Muscle of arm (tissue), 14 donors: ENCODE measurements at places on chromosomes 16 and 17.

DNA sequence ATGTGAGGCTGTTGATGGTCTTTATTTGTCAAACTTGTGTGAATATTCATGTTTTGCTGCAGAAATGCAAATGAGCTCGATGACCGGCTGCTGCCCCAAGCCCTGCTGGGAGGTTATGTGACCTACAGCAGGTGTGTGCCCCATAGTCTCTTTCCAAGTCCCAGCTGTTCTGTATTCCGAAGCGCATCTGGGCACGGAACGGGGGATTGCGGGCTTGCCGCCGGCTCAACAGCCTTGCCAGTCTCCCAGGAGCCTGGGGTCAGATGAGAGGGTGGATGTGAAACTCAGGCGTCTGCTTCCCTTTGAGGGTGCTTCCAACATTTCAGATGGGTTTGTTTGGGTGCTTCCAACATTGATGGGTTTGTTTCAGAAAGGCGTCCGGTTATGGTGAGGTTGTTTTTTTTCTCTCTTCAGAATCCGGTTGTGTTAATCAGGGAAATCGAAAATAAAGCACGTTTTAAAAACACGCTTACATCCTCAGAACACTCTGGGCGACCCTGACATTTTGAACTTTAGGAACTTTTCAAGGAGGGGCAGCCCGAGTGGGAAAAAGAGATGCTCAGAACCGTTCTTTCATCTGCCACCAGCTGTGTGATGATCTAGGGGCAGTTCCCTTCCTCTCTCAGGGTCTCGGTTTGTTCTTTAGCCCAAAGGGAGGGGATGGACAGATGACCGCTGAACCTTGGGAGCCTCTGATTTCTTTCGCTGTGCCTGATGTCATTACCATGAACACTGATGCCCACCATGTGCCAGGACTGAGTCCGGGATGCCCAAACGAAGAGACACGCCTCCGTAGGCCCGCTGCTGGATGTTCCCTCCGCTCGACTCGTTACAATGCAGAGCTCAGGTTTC, 47.8 kb upstream of the AMZ2 start:
- DNase-seq = no peak

DNA sequence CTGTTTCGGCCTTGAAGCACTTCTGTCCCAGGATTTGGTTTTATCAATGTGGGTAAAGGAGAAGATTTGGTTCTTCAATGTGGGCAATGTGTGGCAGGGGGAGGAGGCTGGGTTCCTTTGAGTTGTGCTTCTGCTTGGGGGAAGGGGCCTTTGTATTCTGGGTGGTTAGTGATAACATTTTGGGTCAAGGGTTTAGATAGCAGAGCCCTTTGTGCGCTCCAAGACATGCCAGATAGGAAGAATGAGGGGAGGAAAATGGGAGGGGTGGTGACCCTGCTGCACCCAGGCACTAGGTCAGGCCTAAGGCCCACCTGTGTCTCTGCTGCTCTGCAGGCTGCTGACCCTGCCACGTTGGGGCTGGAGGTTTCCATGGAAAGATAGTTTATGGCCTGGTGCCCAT, 40.0 kb upstream of the CDC42EP4 start:
- no peak for DNase-seq

- peak; percentile 76 for DNase-seq
Measured at GRCh38 chr16:23398987-23399805, 53.8 kb downstream of the COG7 start.

- no peak for DNase-seq
Measured at GRCh38 chr17:34474706-34475105, 104.7 kb upstream of the TMEM132E start.

GRCh38 chr17:17576772-17577234, 14.7 kb downstream of the PEMT start:
- DNase-seq = no peak
